ENCODE measurements at places on chromosomes 3 and 15.

GRCh38 chr3:116492379-116492778, 47.1 kb upstream of the LSAMP start:
- H3K27ac ChIP-seq, result no peak overlapping the region
- no peaks in the 10 kb centered on the region for H3K27me3 ChIP-seq
- no peaks in the 10 kb centered on the region for H3K4me1 ChIP-seq
- H3K36me3 ChIP-seq, result no peaks in the 10 kb centered on the region
- no peak for DNase-seq

DNA sequence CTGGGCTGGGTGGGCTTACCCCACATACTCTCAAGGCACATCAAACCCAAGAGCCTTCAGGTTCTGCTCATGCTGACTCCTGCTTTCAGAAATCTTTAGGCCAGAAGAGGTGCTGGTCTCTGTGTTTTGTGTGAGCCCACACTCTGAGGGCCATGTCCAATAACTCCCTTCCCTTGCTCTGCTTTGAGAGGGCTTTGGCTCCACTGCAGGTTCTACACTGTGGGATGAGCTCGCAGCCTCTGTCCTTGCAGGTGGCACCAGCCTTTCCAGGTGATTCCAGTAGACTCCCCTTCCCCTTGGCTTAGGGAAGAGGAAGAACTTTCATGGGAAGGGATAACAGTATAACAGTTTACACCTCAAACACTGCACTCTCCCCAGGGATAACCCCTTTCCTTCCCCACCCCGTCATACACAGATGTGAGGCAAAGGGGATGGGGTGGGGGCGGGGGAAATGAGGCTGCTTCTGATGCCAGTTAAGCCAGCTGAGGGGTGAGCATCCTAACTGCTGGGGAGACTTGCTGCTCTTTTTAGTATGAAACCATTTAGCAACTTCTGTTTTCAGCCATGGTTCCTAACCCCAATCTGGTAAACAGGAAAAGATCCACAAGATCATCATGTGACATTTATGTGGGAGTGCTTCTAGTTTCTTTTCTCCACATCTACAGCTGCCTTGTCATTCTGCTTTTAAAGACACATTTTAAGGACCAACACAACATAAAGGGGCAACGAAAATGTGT, 262.4 kb downstream of the SLC9A9 start:
- H3K4me1 ChIP-seq, result no peaks in the 10 kb centered on the region
- no peak overlapping the region for H3K27ac ChIP-seq
- no peaks in the 10 kb centered on the region for H3K27me3 ChIP-seq
- no peak overlapping the region for H3K4me3 ChIP-seq

GRCh38 chr3:148861277-148861869, 3.7 kb upstream of the CPA3 start:
- no peaks in the 10 kb centered on the region for H3K4me1 ChIP-seq
- H3K27me3 ChIP-seq, result peaks cover 45% of the 10 kb centered on the region
- H3K27ac ChIP-seq, result no peak overlapping the region
- no peak for DNase-seq
- H3K4me3 ChIP-seq, result no peak overlapping the region

GRCh38 chr3:11950576-11950975, 53.6 kb upstream of the SYN2 start:
- no peak overlapping the region for H3K4me3 ChIP-seq
- H3K4me1 ChIP-seq, result no peaks in the 10 kb centered on the region
- no peaks in the 10 kb centered on the region for H3K36me3 ChIP-seq
- no peak for DNase-seq
- peaks cover 22% of the 10 kb centered on the region for H3K27me3 ChIP-seq
- H3K27ac ChIP-seq, result no peak overlapping the region

- H3K27ac ChIP-seq, result peak overlapping the region; percentile 2
- peaks cover 11% of the 10 kb centered on the region for H3K36me3 ChIP-seq
- no peaks in the 10 kb centered on the region for H3K27me3 ChIP-seq
- DNase-seq, result no peak
- peaks cover 17% of the 10 kb centered on the region for H3K4me1 ChIP-seq
These were observed 32.6 kb downstream of the HACD2 start for GRCh38 chr3:123552095-123552714.

GRCh38 chr15:42605796-42606195, 30.4 kb downstream of the STARD9 start:
- DNase-seq, result no peak
- H3K36me3 ChIP-seq, result peaks cover 3% of the 10 kb centered on the region
- no peaks in the 10 kb centered on the region for H3K27me3 ChIP-seq
- H3K27ac ChIP-seq, result no peak overlapping the region
- peaks cover 22% of the 10 kb centered on the region for H3K4me1 ChIP-seq

DNA sequence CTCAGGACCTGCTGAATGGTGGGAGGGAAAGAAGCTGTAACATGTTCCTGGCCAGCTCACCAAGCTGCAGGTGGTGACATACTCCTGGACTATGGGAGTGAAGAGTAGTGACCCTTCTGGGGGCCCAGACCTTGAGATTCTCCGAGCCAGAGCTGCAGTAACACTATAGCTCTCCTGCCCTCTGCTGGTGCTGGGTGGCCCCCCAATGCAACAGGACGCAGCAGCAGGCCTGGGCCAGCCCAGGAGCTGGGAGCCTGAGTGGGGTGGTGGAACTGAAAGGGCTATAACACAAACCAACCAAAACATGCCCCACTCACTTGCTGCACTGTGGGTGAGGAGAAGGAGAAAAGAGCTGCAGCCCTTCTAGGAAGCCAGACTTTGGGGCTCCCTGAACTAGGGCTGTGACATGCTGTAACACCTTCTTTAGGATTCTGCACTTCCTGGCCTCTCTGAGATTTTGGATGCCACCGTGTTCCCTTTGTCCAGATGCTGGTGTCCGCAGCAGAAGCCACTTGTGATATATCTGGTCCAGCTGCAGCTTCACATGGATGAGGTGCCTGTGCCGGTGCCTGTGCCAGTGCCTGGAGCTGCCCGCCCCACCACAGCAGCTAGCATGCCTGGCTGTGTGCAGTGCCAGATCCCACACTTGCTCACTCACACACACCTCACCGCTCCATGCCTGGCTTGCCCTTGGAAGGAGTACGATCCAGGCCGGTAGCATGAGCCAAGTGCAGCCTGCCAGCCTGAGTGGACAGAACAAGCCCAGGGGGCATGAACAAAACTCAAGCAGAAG, 636.8 kb upstream of the KCNMB2 start:
- no peak for DNase-seq
- no peak overlapping the region for H3K27ac ChIP-seq
- H3K4me1 ChIP-seq, result no peaks in the 10 kb centered on the region
- H3K4me3 ChIP-seq, result no peak overlapping the region

- peaks cover 3% of the 10 kb centered on the region for H3K36me3 ChIP-seq
- H3K27me3 ChIP-seq, result no peaks in the 10 kb centered on the region
- peaks cover 5% of the 10 kb centered on the region for H3K4me1 ChIP-seq
- H3K27ac ChIP-seq, result peak overlapping the region; percentile 55
- H3K4me3 ChIP-seq, result no peak overlapping the region
These were observed 3.3 kb downstream of the P2RY14 start for GRCh38 chr3:151275091-151275490.

GRCh38 chr15:41789236-41789635, 15.0 kb downstream of the MAPKBP1 start:
- peak overlapping the region; percentile 38 for H3K27ac ChIP-seq
- no peak for DNase-seq
- H3K27me3 ChIP-seq, result no peaks in the 10 kb centered on the region

- peaks cover 74% of the 10 kb centered on the region for H3K36me3 ChIP-seq
- DNase-seq, result no peak
These were observed 3.1 kb downstream of the AP4E1 start for GRCh38 chr15:50911621-50912020.

- H3K27ac ChIP-seq, result peak overlapping the region; percentile 47
- H3K27me3 ChIP-seq, result no peaks in the 10 kb centered on the region
- no peak overlapping the region for H3K4me3 ChIP-seq
- peaks cover 15% of the 10 kb centered on the region for H3K4me1 ChIP-seq
- no peak for DNase-seq
- H3K36me3 ChIP-seq, result peaks cover 6% of the 10 kb centered on the region
These were observed 30.1 kb downstream of the BTD start for GRCh38 chr3:15631426-15632211.

Data from effector memory CD8-positive, alpha-beta T cell (primary cell).